Right lobe of liver (tissue), 6 donors: ENCODE measurements at places on chromosomes 4 and X.

GRCh38 chr4:108113229-108113628 is 55.5 kb downstream of the LEF1 start:
- no peak for DNase-seq

GRCh38 chr4:3336382-3337356 is 43.8 kb downstream of the RGS12 start:
- DNase-seq, result no peak

DNA sequence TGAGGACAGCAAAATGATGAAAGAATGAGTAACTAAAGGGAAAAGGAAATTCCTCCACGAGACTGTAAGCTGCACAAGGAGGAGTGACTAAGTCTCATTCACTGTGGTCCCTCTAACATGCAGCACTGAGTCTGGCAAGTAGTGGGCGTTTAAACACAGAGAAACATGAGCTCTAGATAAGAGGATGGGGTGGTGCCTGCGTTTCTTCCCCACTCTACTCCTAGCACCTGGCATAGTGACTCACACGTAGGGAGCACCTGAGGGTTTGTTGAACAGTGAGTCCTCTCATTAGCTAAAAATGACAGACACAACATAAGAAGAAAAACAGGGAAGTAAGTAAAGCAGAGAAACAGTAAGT is 105.8 kb upstream of the CBR4 start:
- DNase-seq, result no peak

DNA sequence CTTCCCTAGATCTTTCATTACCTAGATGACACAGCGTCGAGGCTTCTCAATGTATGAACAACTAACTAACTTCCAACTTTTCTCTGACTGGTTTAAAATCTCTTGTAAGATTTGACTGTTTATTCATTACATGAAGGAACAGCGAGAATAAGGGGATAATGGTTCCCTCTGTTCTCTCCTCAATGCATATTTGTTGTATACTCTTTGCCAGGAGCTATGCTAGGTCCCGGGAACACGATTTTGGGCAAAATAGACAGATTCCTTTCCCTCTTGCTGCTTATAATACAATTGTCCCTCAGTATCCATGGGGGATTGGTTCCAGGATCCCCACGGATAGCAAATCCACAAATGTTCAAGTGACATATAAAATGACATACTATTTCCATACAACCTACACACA is 1020.0 kb downstream of the DMD start:
- DNase-seq, result no peak

DNA sequence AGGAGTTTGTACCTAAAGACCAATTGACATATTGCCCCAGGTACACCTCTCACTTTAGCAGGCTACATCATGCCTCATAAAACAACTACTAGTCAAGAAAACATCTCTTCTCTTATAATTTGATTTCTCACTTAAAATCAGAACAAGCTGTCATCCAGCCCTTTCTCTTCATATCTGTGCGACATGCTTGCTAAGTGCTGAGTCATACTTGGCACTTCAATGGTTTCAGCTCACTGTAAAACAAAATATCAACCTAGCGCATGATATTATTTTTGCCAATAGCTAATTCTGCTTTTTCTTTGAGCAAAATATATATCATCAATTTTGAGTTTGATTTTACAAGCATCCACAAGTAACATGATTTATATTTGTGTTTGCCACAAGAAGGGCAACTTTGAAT is 27.9 kb upstream of the FUNDC1 start:
- DNase-seq, result no peak
